Activated B cell treated with CpG ODN at 0.5 μM for 24 hours (primary cell): ENCODE measurements at places on chromosomes 3 and 15.

DNA sequence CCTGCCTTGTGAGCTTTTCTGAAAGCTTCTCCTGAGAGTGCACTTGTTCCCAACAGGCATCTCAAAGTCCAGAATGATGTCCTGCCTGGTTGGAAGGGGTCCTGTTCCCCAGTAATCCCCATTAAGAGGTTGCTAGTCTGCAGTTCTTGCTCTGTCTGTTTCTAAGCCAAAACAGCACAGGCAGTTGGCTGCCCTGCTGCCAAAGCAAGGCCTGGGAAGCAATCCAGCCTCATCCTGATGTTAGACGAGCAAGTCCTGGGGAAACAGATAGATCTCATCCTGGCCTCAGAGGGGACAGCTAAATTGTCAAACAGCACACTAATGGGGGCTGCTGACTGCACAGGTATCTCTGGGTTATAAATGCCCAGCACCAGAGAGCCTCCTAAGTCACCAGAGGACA is 198.0 kb downstream of the EPHB1 start:
- DNase-seq: no peak

DNA sequence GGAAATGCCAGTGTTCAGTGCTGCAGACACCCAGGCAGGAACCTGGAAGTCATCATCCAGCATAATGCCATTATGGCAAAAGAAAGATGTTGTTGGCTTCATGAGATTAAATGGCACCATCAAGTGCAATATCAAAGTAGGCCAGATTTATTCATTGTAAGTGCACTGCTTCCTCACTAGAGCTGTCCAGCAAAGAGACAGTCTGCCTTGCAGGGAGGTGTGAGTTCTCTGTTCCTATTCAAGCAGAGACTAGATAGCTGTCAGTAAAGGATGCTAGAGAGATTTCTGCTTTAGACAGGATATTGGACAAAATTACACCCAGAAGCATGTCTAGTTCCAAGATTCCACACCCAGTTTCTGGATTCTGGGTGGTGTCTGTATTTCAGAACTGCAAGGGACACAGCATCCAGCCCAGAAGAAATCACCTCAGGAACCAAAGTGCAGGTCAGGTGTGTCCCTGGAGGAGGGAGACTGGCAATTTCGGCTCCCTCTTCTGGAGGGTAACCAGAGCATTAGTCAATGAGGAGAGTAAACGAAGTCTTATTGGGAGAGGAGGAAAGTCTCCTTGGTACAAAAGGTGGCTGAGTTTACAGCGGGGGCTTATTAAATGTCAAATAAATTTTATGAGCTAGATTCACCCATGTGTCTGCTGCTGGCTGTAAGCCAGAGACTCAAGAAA is 377.3 kb downstream of the EPHB1 start:
- no peak for DNase-seq

DNA sequence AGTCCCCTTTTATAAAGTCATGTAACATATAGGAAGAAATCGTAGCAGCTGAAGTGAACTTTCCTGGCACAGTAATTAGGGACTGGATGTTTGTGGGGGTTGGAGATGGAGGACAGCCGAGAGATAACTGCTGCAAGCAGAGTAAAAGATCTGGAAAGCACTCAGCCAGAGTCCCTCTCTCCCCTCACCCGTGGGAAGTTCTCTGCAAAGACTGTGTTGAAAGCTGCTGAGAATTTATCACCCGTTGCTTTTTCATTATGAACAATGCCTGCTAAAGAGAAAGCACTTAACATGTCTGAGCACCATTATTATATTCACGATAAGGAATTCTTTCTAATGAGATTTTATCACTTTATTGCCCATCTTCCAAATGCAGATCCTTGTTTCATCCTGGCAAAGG is 248.8 kb downstream of the SHOX2 start:
- no peak for DNase-seq

DNA sequence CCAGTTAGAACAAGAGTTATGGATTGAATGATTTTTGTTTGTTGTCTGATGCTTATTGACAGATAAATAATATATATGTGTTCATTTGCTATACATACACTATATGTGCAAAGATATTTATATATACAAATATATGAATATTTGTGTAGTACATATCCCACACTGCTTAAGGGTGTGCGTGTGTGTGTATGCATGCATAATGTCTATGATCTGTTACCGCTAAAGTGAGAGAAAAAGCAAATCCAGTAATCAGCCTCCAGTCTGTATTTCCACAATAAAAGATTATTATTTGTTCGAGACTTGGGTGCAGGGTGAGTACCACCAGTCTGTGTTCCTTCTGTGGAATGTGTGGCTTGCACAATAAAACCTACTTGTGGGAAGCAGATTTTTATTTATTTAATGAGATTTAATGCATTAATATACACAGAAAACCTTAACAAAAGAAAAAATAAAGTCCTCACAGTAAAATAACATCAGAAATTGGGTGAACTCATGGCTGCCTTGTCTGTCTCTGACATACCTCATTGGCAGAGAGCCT is 366.0 kb upstream of the TBL1XR1 start:
- DNase-seq: no peak

DNA sequence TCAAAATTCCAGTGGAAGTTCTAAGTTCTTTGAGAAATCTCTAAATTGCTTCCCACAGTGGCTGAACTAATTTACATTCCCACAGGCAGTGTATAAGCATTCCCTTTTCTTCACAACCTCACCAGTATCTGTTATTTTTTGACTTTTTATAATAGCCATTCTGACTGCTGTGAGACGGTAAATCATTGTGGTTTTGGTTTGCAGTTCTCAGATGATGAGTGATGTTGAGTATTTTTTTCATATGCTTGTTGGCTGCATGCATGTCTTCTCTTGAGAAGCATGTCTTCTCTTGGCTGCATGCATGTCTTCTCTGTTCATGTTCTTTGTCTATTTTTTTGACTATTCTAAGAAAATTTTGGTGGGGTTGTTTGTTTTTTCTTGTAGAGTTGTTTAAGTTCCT is 499.6 kb upstream of the CCDC54 start:
- no peak for DNase-seq

DNA sequence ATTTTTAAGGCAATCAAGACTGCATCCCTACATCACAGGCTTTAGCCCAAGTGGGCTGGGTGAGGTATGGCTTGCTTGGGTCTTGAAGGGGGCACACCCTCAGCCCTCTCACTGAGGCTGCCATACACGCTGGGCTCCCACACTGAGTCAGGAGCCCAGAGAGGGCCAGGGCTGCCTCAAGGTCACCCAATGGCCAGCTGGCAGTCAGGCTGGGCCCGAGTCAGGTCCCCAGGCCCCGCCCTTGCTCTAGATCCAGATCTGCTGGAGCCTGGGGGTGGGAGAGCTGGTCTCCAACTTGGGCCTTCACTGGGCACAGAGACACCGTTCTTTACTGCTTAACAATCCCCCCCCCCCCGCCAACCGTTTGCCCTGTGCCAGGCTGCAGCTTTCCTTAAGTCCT is 88.1 kb downstream of the IQSEC1 start:
- DNase-seq: no peak
